ENCODE measurements at places on chromosomes 5 and 9.

- DNase-seq, result no peak
These were observed 102.2 kb downstream of the ADAMTS12 start for GRCh38 chr5:33789567-33789957.

DNA sequence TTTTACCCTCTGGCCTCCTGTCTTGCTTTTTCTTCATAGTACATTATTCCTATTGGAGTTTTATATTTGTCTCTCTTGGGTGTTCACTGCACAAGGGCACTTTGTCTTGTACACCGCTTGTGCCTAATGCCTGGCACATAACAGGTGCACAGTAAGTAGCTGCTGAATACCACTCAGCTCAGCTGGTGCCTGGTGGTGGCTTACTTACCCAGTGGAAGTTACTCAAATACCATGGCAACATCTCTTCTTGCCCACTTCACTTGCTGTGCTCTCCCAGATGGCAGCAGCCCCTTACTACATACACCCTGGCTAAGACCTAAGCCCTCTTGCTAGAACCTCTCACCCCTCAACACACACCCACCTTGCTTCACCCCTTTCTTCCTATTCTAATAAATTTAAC is 11.3 kb upstream of the SKP1 start:
- no peak for DNase-seq

DNA sequence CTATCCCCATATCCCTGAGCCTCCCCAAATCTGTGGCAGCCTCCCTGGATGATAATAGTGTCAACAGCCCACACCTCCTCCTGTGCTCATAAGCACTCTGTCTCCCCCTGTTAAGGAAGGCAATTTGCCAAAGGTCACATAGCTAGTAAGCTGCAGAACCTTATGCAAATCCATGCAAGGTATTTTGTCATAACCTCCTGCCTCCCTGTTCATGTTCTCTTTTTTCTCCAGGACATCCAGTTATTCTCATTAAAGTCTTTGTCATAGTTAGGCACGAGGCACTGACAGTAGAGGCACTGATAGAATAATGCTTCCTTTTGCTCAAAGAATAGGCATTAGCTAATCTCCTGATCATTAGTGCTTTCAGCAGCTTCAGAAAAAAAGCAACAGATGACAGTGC is 10.2 kb upstream of the AUH start:
- no peak for DNase-seq

DNA sequence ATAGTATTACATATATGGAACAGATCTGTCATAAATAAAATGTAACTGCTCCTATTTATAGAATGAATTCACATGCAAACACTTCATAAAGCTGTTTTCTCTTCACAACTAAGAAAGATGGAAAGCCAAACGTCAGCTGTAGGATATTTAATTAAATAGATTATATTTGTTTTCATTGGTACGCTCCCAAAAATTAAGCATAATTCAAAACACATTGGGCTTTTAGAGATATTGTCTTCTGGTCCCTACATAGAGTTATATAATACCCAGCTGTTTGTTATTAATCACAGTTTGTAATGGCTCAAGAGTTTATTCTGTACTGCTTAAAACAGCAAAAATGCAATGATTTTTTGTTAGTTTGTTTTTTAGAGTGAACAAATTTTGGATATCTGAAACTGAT is 61.2 kb downstream of the MRPS30 start:
- no peak for DNase-seq

DNA sequence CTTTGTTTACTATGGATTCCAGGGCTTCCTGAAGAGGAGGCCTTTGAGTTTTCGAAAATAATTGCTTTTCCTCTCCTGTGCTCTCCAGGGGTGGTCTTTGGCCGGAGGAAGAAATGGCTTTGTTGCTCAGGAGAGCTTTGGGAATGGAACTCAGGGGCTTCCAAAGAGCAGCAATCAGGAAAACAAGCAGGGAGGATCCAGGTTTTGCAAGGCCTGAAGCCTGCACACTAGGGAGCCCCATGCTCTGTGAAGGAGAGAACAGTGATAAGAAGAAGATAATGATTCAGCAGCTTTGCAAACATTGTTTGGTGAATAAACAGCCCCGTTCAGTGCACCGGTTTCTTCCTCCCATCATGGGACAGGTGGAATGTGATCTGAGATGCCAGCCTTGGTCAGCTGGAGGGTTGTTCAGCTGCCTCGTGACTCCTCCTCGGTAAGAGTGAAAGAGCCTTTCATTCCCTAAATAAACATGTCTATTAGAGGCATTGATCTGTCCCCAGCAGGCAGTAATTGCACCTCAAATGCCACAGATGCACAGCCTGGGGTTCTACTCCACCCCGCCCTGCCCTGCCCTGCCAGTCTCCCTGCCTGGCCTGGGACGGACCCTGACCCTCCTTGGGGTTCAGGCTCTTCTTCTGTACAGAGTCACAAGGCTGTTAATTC is 11.5 kb upstream of the ALDH1B1 start:
- DNase-seq, result no peak
